Adipose tissue (tissue), 3 donors: ENCODE measurements at places on chromosomes 7 and 10. TPM values are rescaled to one million over a fixed set of nuclear protein-coding genes. Genes with fewer than 3 reads are reported as not detected.

The UNC5B gene
- 2.1 TPM for polyA plus RNA-seq

The PPRC1 gene
- polyA plus RNA-seq = 8.9 TPM

The PLAU gene
- polyA plus RNA-seq = 29.8 TPM

The VGF gene
- polyA plus RNA-seq = 0.22 TPM

The DDX50 gene
- 22.0 TPM for polyA plus RNA-seq
